ENCODE measurements at places on chromosomes 2 and 18. TPM values are rescaled to one million over a fixed set of nuclear protein-coding genes. Genes with fewer than 3 reads are reported as not detected.

The COBLL1 gene
- 11.6 TPM for total RNA-seq

The CCDC121 gene
- total RNA-seq = 0.69 TPM

The RTP5 gene
- total RNA-seq = not detected

The PLB1 gene
- total RNA-seq = 1.2 TPM

The COL4A4 gene
- total RNA-seq = 9.9 TPM

The CACNB4 gene
- 0.75 TPM for total RNA-seq

DNA sequence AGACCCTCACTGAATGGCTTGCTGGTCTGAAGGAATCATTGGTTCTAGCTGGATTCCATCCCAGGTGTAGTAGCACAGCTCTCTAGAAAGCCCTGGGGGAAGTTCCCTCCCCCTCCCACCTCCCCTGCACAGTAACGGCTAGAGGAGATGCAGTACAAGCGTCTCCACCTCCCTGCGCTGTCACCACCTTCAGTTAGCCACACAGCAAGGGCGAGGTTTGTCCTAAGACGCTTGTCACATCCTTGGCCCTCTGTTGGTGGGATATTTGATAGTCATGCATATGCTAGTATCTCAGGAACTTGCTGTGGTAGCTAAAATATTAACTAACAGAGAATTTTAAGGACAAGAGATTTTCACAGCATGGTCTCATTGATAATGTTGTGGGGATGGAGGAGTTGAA, 19.4 kb downstream of the TRAPPC12 start:
- DNase-seq = no peak

The CHRND gene
- not detected for total RNA-seq

- DNase-seq = peak; percentile 94
Observed at GRCh38 chr2:195543902-195544894, 112.8 kb upstream of the SLC39A10 start.

GRCh38 chr2:139685090-139685983, 905.1 kb upstream of the NXPH2 start:
- no peak for DNase-seq

The C2orf15 gene
- 5.6 TPM for total RNA-seq

The CRYBA2 gene
- total RNA-seq = not detected

DNA sequence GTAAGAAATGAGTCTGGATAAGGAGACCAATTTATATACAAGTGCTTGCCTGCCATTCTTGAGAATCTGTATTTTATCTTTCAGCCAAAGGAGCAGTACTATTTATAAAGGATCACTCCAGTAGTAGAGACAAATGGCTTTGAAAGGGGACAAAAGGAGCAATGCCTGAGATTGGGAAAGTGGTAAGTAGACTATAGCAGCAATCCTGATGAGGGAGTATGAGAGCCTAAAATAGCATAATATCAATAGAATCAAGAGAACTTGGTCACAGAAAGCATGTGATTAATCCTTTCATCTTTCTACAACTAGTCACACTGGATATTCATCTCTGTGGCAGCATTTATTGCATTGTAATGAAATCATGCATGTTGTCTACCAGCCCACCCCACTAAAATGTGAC, 20.2 kb downstream of the NRXN1 start:
- DNase-seq = no peak

DNA sequence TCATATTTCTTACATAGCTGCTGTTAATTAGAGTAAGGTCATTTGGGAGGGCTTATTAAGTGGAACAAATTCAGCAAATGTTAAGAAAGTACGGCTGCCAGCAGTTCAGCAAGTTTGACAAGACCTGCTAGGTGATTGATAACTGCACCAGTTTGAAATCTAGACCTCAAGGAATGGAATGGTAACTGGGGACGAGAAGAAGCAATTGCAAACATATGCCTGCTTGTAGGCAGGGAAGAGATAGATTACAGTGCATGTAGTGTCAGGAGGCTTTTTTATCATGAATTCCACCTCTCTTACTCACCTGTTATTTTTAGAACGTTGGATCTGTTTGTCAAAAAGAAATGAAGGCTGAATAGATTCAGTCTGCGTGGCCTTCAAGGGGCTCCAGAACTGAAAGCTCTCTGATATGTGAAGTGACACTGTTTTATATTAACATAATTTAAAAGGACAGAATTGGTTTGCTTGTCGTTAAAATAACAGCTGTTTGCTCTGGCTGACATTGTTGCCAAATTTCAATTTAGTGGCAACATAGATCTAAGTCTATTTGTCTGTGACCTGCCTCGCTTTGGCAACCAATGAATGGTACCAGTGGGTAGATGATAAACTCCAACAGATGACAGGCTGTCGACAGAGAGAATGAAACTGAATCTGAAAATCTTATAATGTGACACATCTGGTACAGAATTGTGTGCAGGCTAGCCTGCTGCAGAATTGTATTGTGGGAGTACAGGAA, 199.3 kb downstream of the ZNF407 start:
- DNase-seq = peak; percentile 61

DNA sequence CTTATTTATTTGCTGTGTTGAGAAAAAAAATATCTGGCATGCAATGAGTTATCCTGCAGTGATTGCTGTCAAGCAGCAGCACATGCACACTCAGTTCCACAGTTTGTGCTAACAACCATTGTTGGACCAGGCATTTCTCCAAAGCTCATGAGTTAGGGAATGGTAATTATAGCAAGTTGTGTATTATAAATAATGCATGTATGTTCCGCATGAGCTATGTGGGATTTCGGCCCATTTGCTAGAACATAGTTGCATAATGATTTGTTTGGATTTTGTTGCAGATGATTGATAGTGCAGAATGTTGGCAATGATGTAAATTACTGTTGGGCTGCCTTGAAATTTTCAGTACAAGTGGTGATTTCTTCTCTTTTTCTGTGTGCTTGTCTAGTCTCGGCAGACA, 10.7 kb downstream of the KCNJ3 start:
- DNase-seq = peak; percentile 60

DNA sequence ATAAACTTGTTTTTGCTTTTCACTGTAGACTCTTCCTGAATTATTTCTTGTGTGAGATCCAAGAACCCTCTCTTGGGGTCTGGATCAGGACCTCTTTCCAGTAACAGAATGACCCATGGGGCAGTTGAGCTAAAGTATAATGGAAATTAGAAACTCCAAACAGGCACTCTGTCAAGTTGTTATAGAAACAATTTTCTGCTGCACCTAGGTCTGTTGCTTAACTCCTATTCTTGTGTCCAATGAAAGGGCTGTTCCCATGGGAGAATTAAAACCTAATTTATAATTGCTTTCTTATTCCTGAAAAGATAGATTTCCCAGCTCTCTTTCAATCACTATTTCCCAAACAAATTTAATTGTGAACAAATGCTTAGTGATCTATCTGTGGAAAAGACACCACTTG, 1341.3 kb upstream of the PIK3C3 start:
- DNase-seq = no peak

- DNase-seq = no peak
Observed at GRCh38 chr2:212990697-212991096, 160.7 kb downstream of the IKZF2 start.

The TMEM247 gene
- not detected for total RNA-seq

- peak; percentile 23 for DNase-seq
Observed at GRCh38 chr2:165762723-165763122, 31.3 kb downstream of the GALNT3 start.

DNA sequence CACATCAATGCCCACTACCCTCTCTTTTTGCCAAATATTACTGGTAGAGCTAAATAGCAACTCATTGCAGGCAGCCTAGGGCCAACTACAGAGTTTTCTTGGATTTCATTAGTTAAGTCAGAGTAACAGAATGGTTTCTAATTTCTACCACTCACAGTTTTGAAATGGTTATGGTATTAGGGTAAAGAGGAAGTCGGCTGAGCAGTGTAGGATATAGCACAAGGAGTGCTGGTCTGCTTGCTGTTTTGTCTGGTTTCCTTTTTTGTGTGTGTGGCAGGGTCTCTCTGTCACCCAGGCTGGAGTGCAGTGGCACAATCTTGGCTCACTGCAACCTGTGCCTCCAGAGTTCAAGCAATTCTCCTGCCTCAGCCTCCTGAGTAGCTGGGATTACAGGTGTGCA, 289.2 kb upstream of the CCDC68 start:
- DNase-seq = no peak

DNA sequence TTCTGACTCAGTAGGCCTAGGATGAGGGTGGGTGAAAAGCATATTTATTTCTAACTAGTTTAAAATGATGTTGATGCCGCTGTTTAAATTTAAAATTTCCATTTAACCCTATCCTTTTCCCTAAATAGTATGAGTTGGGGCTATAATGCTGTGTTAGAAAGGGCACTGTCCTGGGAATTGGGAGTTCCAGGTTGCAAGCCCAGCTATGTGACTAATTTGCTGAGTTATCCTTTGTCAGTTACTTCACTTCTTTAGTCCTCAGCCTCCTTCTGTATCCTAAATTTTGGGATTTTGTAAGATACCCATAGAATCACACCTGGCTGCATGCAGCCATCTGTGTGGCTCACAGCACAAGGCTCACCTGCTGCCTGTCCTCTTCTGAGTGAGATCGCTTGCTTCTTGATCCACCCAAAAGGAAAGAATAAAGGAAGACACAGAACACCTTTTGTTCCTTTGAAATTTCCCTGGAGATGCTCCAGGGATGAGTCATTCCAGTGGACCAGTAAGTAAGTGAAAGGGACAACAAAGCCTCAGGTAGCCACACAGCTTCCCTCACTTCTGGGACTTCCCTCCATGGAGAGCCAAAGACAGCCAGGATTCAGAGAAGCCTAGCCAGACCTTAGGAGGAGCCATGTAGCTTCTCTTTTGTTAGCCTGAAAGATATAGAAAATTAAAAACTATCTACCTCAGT, 97.2 kb downstream of the DTNA start:
- DNase-seq = peak; percentile 43

DNA sequence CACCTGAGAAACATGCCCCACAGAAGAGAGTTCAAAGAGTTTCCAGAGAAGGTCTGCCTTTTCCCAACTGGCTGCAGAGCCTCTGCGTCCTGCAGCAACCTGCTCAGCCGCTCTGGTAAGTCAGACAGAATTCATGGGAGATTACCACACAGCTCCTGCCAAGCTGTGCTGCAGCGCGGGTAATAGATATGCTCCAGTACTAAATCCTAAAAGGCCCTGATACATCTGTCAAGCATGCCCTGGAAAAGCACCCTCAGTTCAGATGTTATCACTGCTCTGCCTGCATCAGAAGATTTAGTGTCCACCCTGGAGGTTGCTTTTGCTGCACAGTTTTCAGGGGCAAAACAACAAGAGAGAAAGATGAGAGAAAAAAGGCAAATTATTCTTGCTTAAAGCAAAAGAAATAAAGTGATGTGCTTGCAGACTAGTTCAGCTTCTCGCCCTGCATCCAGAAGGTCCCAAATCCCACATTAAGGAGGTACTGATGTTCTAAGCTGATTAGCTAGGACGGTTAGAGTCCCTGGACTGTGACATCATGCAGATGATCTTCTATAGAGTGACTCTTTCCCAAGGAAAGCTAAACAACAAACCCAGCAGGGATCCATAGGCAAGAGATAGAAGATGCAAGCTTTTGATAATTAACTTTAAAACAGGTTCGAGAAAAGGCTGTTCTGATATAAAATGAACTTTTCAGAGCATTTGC, 488.6 kb downstream of the BCL11A start:
- DNase-seq = no peak

GRCh38 chr2:58137856-58138255, 91.2 kb downstream of the VRK2 start:
- DNase-seq = no peak

GRCh38 chr2:231425811-231426703, 30.5 kb downstream of the B3GNT7 start:
- DNase-seq = peak; percentile 65

The SKA1 gene
- total RNA-seq = 0.20 TPM

DNA sequence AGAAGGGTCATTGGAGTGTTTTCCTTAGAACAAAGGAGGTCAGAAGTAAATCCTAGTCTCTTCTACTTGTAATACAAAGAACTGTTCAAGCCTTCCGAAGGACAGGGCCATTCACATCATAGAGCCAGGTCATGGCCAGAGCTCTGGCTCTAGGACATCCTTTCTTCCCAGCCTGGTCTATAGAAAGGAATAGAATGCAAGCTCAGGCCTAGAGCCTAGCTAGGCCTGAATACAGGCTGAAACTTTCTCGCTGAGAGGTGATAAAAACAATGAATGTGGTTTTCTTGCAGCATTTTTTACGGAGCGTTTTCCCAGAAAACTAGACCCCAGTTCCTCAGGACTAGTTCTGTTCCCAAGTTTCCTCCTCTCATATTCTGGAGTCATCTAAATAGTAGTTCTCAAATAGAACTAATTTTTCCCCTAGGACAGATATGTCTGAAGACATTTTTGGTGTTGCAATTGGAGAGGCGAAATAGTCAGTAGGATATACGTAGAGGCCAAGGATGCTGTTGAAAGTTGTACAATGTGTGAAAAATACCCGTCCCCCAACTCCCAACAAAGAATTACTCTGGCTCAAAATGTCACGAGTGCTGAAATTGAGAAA, 6.8 kb downstream of the UGT1A6 start:
- DNase-seq = no peak

The IL1R2 gene
- total RNA-seq = 0.89 TPM

The TNFRSF11A gene
- 1.4 TPM for total RNA-seq

The PXDN gene
- 243 TPM for total RNA-seq

The CD8B2 gene
- total RNA-seq = not detected

GRCh38 chr18:72866442-72866900, 1.3 kb downstream of the NETO1 start:
- DNase-seq = no peak

The SESTD1 gene
- total RNA-seq = 51.1 TPM

DNA sequence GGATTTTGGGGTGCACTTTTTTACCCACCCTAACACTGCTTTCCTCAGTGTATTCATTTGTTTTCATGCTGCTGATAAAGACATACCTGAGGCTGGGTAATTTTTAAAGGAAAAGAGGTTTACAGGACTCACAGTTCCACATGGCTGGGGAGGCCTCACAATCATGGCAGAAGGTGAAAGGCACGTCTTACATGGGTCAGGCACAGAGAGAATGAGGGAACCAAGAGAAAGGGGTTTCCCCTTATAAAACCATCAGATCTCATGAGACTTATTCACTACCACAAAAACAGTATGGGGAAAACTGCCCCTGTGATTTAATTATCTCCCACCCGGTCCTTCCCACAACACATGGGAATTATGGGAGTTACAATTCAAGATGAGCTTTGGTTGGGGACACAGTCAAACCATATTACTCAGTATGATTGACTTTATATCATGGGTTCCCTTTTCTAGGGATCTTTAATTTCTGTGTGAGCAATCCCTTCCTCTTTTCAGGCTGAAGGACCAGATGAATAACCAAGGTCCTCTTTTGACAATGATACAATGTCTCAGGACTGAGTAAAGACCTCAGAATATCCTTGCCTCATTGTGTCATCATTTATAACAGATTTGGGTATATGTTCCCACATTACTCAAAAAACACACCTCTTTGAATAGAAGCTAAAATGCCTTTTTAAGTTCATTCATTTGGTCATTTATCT, 100.1 kb upstream of the TRIB2 start:
- DNase-seq = peak; percentile 17

- DNase-seq = no peak
Observed at GRCh38 chr2:60554646-60555065, 1.2 kb upstream of the BCL11A start.

GRCh38 chr2:127535918-127536317, 435 bp downstream of the MYO7B start:
- DNase-seq = no peak

DNA sequence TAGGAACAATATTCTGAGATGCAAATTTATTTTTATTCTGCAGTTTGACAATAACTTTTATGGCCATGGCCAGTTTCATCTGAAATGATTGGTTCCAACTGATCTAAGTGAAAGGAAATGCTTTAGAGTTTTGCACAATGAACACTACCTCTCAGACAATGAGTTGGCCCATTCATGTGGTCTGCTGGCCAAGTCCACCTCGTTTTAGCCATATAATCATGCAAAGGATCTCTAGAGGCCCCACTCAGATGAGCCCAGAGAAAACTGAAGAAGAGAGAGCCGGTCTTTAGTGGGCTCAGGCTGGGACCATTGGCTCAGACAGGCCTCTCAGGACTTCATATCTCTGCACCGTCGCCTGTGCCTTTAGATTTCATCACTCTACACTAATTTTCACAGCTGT, 254.7 kb downstream of the MREG start:
- DNase-seq = no peak

The ASB18 gene
- total RNA-seq = not detected

Measured in renal cortical epithelial cell (primary cell).